NCI-H510A (cell line): ENCODE measurements at places on chromosomes 2 and 18.

- no peak for DNase-seq
Measured at GRCh38 chr2:141493936-141494335, 636.9 kb downstream of the LRP1B start.

- no peak for DNase-seq
Measured at GRCh38 chr18:45059695-45060094, 379.0 kb downstream of the SETBP1 start.

DNA sequence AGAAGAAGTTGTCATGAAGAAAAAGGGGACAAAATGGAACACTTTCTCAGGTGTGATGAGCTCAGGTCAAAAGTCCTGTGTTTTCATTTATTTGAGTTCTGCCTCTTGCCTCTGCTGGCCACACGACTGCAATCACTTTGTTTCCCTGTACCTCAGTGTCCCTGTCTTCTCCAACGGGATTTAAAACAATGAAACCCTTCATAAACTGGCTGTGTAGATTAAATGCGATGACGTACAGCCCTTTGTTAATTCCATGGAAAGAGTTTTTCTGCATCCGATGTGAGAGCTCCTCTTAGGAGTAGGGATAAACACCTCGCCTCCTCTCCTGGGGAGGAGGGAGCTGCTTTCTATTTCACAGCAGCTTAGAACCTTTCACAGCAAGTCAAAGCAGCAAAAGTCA lies 51.5 kb upstream of the CNGA3 start:
- DNase-seq: no peak

DNA sequence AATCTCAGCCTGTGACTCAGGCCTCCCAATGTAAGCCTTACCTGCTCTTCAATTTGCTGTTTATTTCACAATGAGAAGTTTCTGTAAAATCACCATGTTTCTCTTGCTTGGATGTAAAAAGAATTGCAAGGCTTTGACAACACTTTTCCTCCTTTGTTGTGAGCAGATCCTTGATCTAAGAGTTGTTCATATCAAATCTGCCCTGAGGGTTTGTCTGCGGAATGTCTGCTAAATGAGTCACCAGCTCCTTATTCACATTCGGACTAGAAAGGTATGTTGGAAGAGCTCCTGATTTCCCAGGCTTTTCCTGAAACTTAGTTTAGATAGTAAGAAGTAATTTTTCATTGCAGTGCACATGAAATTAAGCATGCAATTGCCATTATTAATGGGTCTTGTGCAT lies 268.2 kb upstream of the TCF4 start:
- no peak for DNase-seq

DNA sequence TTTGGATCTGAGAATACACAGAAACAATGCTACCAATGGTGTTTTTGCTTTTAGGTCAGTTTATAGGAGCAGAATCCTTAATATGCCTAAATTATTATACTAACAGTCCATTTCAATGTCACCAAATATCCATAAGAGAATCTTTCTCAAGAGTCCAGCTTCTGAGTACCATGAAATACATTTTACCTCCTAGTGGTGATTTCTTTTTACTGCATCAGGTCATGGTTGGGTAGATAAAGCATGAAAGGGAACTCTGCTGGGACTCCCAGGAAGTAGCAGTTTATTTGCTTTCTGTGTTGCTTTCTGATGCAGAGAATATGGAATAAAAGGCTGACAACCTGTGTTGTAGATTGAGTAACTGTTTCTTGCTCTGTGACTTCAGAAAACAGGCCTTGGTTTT lies 115.6 kb downstream of the PPP1R1C start:
- no peak for DNase-seq

- no peak for DNase-seq
Measured at GRCh38 chr18:62996566-62996965, 281.2 kb downstream of the PHLPP1 start.

DNA sequence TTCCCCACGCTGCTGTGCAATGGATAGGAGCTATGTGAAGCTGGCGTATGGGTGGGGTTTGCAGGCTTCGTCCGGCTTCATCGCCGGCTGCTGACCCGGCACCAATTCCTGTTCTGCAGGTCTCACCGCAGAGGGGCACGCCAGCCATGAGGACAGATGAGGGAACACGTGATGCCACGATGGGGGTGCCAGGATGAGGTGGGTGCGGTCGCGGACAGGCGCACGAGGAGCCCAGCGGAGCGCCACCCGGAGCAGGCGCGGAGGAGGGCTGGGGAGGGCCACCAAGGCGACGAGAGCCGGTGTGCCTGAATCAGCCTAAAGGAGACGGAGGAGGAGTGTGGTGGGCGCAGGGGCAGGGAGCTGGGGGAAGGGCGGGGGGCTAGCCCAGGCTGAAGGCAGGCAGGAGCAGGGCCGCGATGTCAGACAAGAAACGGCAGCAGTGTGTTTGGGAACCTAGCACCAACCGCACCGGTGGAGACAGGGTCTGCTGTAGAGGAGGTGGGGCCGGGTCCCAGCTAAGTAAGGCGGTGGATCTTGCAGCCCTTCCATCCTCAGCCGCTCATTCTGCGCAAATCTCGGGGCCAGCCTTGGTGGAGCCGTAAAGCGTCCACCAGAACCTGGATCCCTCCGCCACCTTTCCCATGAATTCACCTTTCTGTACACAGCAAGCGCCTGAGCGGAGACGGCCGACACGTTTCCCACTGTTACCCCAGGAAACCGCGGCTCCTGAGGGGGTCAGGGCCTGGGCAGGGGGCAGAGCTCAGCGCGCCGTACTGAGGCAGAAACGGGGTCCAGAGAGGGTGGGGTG lies 17.0 kb upstream of the CD8A start:
- peak; percentile 7 for DNase-seq

DNA sequence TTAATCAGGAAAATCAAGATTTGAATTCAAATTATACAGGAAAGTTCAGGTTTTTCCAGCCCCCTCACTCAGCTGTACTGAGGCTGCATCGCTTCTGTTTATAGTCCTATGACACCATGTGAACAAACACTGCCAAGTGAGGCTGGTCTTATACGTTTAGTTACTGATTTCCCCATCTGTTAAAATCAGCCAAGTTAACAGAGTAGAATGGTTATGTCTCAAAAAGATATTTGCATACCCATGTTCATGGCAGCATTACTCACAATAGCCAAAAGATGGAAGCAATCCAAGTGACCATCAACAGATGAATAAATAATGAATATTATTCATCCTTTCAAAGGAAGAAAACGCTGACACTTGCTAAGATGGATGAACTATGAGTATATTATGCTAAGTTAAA lies 43.8 kb downstream of the REEP1 start:
- no peak for DNase-seq

GRCh38 chr2:33680644-33681363 lies 81.7 kb upstream of the FAM98A start:
- DNase-seq: no peak

- no peak for DNase-seq
Measured at GRCh38 chr18:4806331-4806730, 351.2 kb upstream of the DLGAP1 start.

DNA sequence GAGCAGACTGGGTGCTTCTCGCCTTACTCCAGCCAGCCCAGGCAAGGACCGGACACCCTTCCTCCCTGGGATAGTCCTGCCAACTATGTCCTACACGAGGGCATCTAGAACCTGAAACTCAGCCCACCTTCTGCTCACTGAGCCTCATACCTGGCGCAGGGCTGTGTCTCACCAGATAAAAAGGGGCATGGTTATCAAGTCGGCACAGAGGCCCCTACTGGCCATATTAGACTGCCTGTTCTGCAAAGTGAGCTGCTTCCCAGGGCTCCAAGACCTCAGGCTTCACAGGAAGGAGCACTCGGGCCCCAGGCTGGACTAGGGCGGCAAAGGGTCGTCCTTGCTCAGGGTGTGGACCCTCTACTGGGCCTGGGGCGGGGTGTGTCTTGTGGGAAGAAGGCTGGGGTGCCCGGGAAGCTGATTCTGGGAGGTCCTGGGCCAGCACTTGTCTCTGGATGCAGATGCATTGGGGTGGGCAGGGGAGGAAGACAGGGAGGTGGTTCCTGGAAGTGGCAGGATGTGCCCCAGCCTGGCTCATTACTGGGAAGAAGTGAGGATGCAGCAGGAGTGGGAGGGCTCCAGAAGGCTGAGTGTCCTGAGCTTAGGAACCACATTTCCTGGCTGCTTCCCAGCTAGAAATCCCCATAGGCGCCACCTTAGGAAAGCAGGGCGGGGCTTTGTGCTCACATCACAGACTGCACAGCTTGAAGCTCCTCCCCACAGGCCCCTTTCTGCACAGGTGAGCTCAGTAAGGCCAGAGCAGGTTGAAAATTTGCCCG lies 19.6 kb downstream of the EHD3 start:
- DNase-seq: peak; percentile 25

- DNase-seq: no peak
Measured at GRCh38 chr2:73970850-73971471, 13.7 kb upstream of the TET3 start.

GRCh38 chr2:205012961-205013360 lies 467.7 kb downstream of the PARD3B start:
- no peak for DNase-seq

- no peak for DNase-seq
Measured at GRCh38 chr2:60025496-60025895, 528.0 kb downstream of the BCL11A start.

- no peak for DNase-seq
Measured at GRCh38 chr2:207467716-207468347, 61.9 kb upstream of the CREB1 start.

DNA sequence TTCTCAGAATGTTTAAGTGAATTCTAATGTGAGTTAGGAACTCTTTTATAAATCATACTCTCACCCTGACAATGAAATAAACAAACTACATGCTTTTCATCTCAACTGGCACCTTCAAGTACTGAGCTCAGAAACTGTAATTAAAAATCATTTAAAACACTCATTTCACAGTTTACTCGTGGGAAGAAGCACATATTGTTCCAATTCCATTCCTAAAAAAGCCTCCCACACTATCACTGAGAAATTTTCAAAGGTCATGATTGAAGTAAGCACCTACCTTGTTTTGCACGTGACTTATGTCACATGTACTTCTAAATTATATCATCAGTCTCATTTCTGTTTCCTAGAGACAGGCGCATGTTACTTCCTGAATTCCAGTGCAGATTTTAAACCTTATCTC lies 678.1 kb upstream of the SLC8A1 start:
- no peak for DNase-seq

- no peak for DNase-seq
Measured at GRCh38 chr2:96207073-96207773, 1.4 kb downstream of the STARD7 start.

DNA sequence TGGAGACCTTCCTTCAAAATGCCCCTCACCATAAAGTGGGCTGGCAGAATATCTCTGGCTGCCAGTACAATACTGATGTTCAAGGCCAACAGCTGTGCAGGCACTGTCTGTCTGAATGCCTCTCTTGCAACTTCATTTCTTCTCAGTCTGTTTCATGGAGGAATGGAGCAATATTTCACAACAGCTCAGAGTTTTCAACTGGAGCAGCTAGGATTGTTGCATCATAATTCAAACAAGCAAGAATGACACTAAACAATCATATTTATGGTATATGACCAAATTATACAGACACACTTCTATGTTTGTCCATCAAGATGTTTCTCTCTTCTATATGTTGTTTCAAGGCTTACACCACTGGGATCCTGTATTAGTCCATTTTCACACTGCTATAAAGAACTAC lies 444.2 kb downstream of the LRATD1 start:
- DNase-seq: no peak

DNA sequence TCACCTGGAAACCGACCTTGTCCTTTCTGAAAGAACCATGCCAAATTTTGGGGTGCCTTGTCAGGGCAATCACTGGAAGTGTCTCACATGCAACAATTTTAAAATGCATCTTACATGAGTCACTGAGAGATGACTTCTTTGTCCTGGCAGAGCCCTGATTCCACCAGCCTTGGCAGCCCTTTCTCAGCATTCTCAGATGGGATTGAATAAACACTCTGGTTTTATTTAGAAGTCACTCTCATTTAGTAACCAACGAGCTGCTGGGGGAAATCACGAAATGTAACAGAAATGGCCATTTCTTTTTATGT lies 3.8 kb upstream of the ATP8B1 start:
- DNase-seq: no peak

DNA sequence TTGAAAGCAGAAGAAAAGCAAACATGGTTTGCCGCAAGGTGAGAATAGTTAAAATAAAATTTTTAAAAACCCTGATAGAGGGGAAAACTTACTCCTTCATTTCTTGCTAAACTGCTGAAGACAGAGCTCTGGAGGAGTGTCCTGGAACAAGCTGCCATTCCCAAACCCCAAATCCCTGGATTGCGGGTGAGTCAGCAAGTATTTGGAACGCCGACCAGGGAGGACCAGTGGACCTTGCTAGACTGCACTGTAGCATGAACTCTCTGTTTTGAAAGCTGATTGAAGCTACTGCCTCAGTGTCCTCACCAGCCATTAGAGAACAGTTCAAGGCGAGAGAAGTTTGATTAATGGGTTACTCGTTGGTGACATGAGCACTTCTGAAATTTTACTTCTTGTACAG lies 99.4 kb upstream of the RASGRP3 start:
- no peak for DNase-seq

GRCh38 chr2:200336980-200337615 lies 30.6 kb downstream of the SPATS2L start:
- no peak for DNase-seq

- DNase-seq: no peak
Measured at GRCh38 chr2:9273486-9274130, 67.0 kb downstream of the ASAP2 start.

- DNase-seq: no peak
Measured at GRCh38 chr2:106833256-106833655, 52.7 kb downstream of the ST6GAL2 start.

DNA sequence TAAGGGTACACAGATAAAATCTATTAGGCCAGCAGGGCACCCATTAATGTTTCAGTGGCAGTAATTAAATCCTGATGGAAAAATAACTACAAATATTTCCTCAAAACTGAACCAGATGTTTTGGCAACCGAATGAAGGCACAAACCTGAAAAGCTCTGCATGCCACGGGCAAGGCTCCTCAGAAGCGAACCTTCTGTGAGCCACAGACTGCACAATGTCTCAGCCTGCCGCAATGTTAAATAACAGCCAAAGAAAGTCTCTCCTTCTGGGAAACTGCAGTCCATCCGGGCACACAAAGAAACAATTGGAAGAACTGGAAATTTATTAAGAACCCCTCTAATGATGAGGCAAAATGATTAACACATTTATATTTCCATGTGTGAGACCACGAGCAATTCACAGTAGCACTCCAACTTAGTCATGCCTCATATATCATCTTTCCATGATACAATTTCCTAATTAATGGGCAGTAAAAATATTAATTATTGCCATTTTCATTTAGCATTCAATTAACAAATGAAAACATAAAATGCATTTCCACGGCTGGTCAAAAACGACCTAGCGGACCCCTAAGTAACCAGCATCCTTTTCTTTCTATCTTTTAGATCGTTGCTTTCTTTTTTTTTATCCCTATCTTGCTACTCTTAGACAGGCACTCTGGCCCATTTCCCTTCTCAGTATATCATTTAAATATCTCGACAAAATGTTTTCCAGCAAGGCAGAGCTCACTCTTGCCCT lies 237.5 kb downstream of the EPHA4 start:
- no peak for DNase-seq

DNA sequence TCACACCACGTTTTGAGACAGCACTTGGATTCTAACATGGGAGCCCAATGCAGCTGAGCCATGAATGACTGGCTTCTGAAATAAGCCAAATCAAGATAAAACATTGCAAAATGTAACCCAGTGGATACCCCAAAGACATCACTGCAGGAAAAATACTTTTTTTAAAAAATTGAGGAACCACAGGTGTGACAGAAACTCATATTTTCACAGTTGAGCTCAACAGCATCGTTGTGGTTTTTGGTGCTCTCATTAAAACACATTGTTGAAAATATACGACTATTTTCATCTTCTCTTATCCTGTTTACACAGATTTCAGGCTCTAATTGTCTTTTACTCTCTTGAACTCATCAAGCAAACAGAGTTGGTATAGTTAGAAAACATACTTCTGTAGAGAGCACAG lies 429.3 kb upstream of the VRK2 start:
- DNase-seq: no peak
